Liver (tissue), 10 donors: ENCODE measurements at places on chromosomes 1 and 21. TPM values are rescaled to one million over a fixed set of nuclear protein-coding genes. Genes with fewer than 3 reads are reported as not detected.

- no peak for DNase-seq
These were observed 18.0 kb upstream of the HHAT start for GRCh38 chr1:210310562-210311153.

The CNST gene
- 12.7 TPM for total RNA-seq

GRCh38 chr1:231385416-231385748 lies 36.7 kb downstream of the EGLN1 start:
- no peak for DNase-seq

DNA sequence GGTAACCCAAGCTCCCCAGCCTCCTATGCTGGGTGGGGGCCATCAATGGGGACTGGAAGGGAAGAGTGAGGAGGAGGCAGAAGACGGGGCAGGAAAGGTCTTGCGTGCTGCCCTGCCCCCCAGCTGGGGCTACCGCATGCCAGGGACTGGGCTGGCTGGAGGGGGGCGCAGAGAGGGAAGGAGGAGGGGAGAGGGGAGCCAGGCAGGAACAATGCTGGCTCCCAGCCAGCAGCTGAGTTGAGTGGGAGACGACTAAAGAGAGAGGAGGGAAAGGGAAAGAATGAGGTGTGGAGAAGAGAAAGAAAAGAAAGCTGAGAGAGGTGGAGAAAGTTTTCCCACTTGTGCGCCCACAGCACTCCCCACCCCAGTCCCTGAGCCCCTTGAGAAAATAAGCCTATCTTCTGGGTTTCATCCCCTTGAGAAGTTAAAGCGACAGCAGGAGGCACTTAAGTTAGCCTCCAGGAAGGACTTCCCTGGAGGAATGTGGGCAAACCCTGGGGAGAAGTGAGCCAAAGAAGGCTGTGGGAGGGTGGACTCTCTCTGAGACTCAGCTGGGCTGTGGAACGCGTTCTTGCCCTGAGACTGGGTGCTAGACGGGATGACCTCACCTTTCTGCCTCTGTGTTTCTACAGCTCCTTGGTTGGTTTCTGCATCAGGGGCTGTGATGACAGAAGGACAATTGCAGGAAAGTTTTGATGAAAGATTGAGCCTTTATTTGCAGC lies 12.9 kb upstream of the NES start:
- DNase-seq: no peak

GRCh38 chr21:45942755-45943629 lies 38.6 kb upstream of the COL6A1 start:
- DNase-seq: no peak

- DNase-seq: no peak
These were observed 2.1 kb downstream of the KCNN3 start for GRCh38 chr1:154867841-154868605.

DNA sequence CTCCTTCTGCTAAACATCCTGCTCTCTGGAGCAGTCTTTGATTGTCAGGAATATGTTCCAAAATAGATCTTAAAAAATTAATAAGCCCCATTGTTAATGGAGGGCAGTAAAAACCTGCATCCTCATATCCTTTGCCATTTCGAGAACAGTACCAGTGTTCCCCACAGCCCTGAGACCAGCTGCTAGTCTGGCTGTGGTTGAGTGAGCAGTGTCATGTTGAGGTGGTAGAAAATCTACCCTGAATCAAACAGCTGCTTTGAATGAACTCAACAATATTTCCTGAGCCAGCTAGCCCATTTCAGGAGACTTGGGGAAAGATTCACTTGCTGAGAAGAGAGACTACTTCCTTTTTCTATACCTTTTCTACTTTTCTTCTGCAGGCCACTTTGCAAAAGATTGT lies 24.4 kb downstream of the FABP3 start:
- no peak for DNase-seq

GRCh38 chr1:173038875-173039554 lies 11.7 kb downstream of the TNFSF18 start:
- DNase-seq: no peak

GRCh38 chr1:46087891-46088290 lies 44.5 kb downstream of the PIK3R3 start:
- DNase-seq: no peak

The COL6A2 gene
- total RNA-seq: 39.1 TPM
